ENCODE measurements at places on chromosomes 6 and 20.

GRCh38 chr6:108677894-108678293 is 117.2 kb downstream of the FOXO3 start:
- DNase-seq = no peak

DNA sequence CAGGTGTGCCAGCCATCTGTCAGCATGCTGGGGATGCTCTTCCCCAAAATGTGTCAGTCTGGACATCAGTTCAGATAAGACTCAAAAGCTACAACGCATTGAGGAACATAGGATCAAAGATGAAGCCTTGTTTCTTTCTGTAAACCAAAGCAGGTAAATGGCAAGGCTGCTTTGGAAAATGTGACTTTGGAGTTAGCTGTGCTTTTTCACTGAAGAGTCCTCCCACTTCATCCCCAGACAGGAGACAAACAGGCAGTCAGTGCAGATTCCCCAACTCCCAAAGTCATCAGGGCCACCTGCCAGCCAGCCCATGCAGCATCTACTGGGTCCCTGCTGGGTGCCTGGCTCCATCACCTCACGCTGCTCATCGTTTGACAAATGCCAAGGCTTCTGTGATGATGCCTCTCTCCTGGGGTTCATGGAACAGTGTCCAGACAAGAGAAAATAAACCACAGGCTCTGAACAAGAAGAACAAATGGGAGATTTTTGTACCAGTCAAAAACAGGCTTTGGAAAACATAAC is 205.0 kb upstream of the BTBD3 start:
- DNase-seq = no peak

GRCh38 chr6:122404444-122404843 is 5.0 kb downstream of the HSF2 start:
- no peak for DNase-seq

GRCh38 chr20:13174402-13174801 is 46.7 kb upstream of the ISM1 start:
- no peak for DNase-seq

DNA sequence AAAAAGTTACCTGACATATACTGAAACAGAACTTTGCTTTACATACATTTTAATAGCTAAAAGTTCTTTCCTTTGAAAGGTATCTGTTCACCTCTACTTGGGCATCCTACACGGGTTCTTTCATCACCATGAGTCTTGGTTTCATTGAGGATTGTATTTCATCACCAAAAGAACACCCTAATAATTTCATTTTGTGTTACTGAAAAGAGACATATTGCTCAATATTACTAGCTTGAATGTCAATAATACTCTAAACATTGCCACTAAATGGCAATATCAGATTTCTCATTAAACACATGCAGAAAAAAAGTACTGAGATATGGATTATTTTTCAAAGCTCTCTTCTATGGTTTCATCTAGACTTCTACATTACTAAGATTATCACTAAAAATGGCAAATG is 30.8 kb downstream of the MAN1A1 start:
- DNase-seq = no peak

All from stimulated activated CD8-positive, alpha-beta memory T cell treated with anti-CD3 and anti-CD28 coated beads, Interleukin-4, amount 100 ng/mL, for 48 hours (primary cell).